Activated CD4-positive, alpha-beta T cell treated with anti-CD3 and anti-CD28 coated beads, Interleukin-2, amount 10 ng/mL, durations not matched to agents 7 days and 5 days (primary cell): ENCODE measurements at places on chromosomes 2 and 18.

GRCh38 chr2:18484625-18485024, 75.8 kb downstream of the RDH14 start:
- DNase-seq = no peak

DNA sequence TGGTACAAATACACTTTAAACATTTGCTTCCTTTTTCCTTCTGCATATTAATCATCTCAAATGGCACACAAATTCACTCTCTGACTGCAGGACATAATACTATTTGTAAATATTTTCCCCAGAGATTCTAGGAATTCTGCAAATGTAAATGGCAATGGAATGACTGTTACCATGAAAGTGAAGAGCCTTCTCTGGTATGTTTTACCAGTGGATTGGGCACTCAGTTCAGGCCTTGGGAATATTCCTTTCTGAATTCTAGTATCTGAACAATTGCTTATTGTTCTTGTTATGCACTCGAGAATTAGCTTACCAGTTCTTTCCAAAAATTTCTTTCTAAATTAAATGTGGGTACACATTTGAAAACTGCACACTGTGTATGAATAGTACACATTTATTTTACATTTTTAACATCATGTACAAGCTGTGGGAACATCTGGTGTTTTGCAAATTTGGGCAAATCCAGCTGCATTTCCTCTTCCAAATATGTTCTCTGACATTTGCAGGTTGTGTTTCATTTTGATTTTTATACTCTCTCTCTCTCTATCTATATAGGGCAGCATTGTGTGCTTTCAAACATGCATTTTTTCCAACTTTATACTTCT, 289.1 kb downstream of the NBAS start:
- no peak for DNase-seq

- no peak for DNase-seq
These were observed 125.3 kb upstream of the NRP2 start for GRCh38 chr2:205556841-205557539.

DNA sequence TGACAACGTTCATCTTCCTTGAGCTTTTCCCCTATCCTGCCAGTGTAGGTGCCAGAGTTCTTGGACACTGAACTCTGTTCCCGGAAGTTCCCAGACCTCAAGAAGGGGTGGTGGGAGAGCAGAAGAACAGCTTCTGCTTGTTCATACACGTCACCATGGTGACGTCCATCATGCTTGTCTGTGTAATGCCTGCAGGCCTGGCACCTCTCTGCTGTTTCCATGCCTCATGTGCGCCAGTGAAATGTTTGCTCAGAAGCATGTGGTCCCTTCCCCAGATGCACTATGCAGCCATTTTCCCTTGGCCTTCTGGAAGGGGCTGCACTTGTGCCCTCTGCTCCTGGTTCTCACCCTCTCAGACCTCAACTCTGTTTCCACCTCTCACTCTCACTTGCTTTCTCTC, 210.8 kb upstream of the NABP1 start:
- DNase-seq = no peak

- no peak for DNase-seq
These were observed 2.5 kb downstream of the PID1 start for GRCh38 chr2:229268626-229269025.

DNA sequence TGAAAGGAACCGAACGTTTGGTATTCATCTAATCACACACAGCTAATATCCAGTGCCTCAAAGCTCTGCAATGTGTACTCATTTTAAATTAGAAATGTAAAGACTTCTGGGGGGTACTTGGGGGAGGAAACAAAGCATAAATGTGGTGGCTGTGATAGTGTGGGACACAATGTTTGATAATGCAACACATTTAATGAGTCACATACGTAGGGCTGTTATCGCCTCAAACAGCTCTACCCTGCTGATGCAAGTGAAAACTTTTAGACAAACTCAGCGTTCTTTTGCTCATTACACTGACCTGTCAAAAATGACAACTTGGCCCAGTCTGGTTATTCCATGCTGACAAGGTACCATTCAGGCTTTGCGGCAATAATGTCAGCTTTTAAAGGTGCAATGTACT, 1227.1 kb upstream of the CELF4 start:
- no peak for DNase-seq
